ENCODE measurements at places on chromosomes 6 and 20.

DNA sequence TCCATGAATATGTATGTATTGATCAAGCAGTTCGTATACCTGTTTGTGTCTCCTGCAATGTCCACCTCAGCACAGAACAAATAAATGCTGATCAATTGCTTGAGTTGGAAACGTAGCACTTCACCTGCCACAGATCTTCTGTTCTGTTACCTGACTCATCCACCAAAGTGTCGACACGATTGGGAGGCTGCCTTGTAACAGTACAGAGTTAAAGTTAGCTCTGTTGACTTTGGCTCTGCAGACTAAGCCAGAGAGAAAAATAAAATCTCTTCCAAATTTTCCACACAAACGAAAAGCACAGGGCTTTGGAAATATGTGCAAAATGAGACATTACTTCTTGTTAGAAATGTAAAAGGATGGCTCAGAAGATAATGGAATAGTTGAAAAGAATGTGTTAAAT, 245.4 kb downstream of the NRN1 start:
- DNase-seq: no peak

- no peak for DNase-seq
Measured at GRCh38 chr6:155317186-155317585, 2.9 kb upstream of the TFB1M start.

DNA sequence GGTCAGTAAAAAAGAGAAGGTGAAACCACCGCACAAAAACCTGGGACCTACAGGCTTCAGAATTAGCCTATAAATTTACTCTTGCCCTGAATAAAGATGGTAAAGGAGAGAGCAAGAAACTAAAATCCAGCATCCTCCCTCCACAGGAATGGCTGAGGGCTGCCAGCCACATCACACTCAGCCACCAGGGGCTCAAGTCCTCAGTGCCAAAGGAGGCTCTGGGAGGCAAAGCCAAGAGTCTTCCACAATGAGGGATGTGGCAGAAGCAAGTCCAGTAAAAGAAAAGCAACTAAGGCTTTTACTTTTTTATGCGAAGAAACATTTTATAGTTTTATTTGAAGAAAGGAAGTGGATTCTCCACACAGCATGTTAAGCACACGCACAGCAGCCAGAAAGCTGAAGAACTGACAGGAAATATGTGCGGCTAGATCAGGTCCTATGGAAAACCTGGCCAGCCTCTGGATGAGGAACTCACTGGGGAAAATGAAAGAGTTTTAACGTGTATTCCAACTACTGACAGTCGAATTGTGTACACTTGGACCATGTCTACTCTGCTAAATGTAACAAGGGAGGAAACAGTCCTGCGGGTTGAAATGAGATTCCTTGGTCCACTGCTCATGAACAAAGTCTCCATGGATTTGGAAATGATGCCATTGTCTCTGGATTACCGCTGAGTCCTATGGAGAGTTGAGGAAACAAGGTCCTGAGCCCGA, 219.4 kb upstream of the SSTR4 start:
- DNase-seq: no peak

GRCh38 chr6:45000833-45001232, 327.3 kb upstream of the RUNX2 start:
- DNase-seq: no peak

GRCh38 chr6:28134015-28134414, 7.7 kb upstream of the ZKSCAN8 start:
- DNase-seq: no peak

DNA sequence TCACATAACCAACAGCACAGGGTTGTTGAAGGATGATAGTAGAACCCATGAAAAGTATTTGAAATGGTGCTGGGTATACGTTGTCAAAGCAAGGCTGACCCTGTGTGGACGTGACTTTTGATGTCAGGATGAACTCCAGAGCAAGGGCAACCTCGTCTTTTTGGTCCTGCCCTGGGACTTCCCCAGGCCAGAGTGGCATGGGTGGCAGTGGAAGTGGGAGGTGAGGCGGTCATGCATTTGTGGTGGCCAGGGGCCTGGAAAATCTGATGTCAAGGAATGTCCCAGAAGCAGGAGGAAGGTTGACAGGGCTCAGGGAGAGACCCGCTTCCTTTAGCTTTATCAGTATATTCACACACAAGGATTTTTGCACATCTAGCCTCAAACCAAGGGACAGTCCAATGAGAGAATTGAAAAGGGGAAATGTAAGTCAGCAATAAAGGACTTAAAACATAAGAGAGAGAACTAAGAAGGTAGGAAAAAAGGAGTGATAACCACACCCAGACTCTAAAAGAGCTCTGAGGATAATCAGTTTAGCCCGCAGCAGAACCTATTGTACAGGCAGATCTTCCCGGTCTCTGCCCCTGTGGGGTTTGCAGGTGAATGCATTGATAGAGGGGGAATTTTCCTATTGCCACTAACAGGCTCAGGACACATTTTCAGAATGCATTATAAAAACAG, 98.8 kb upstream of the HDGFL1 start:
- DNase-seq: no peak

DNA sequence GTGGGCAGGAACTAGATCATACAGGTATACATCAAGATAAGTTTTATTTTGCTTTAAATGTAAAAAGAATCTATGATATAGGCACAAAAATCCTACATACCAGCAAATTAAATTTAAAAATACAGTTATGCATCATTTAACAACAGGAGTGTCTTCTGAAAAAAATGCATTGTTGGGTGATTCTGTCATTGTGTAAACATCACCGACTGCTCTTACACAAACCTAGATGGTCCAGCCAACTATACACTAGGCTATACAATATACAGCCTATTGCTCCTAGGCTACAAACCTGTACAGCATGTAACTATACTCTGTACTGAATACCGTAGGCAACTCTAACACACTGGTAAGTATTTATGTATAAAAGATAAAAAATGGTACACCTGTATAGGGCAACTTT, 139.4 kb downstream of the RNGTT start:
- no peak for DNase-seq

DNA sequence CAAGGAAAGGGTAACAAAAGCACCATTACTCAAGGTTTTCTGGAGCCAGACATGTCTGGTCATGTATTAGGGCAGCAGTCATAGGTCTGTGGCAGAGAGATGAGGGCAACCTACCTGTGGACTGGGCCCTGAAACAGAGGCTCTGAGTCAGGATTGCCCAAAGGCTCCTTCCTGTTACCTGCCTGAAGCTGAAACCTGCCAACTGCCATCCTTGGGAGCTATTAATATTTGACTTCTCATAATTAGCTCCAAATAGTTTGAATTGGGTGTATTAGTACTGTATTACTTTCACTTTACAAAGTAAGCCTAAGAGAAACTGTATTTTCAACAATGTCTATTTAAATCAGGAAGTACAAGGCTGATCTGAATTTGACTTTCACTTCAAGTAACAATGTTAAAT, 72.0 kb upstream of the TBX18 start:
- DNase-seq: no peak

GRCh38 chr6:25107218-25107617, 171.5 kb upstream of the RIPOR2 start:
- DNase-seq: no peak

- no peak for DNase-seq
Measured at GRCh38 chr20:20217621-20218020, 150.3 kb upstream of the INSM1 start.

GRCh38 chr20:63545814-63546213, 1.7 kb downstream of the SRMS start:
- no peak for DNase-seq

- no peak for DNase-seq
Measured at GRCh38 chr20:22999756-23000155, 35.4 kb upstream of the SSTR4 start.

- DNase-seq: no peak
Measured at GRCh38 chr20:21947406-21947805, 241.9 kb downstream of the PAX1 start.

DNA sequence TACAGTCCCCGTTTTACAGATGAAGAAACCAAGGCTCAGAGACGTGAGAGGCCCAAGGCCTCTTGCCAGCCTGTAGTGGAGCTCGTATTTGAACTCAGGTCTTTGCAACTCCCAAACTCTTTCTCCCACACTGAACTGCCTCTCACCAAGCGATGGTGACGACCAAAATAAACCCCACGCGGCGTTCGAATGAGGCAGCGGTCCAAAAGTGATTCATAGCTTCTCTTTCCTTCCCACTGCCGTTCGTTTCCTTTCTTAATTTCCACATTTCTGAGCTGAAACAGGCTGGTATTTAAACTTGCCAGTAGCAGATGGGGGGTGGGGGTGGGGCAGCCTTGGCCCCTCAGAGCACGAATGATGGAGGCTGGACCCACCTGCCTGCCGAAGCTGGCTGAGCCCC, 252.9 kb upstream of the KCNG1 start:
- no peak for DNase-seq

All from activated T-helper 1 cell treated with Interleukin-2 at 50 U/mL for 16 hours (primary cell).